HFFc6 (cell line): ENCODE measurements at places on chromosomes 1 and 21. TPM values are rescaled to one million over a fixed set of nuclear protein-coding genes. Genes with fewer than 3 reads are reported as not detected.

ADAM30 gene
- not detected in 3 replicates for total RNA-seq

NBPF9 gene
- total RNA-seq = 12.7 and 16.0 TPM in 2 replicates

WARS2 gene
- 10.7 and 13.5 TPM in 2 replicates for total RNA-seq

LIPI gene
- not detected in 3 replicates for total RNA-seq

CASQ1 gene
- total RNA-seq = 0.27 to 0.29 TPM in 2 of 3 replicates, not detected in the other

TBX15 gene
- total RNA-seq = 4.7 to 10.0 TPM (median 5.6 TPM) in 3 replicates

MANEAL gene
- total RNA-seq = 9.9 to 10.9 TPM (median 10.1 TPM) in 3 replicates

VTCN1 gene
- total RNA-seq = not detected in 3 replicates

GSTM5 gene
- 4.7 to 7.1 TPM (median 4.9 TPM) in 3 replicates for total RNA-seq

ZNF683 gene
- total RNA-seq = not detected in 2 replicates

PRRX1 gene
- total RNA-seq = 145 to 274 TPM (median 151 TPM) in 3 replicates
